ENCODE measurements at places on chromosomes 3 and 15.
A peak's percentile ranks its signal among the peaks of the same experiment; 100 is the strongest.

DNA sequence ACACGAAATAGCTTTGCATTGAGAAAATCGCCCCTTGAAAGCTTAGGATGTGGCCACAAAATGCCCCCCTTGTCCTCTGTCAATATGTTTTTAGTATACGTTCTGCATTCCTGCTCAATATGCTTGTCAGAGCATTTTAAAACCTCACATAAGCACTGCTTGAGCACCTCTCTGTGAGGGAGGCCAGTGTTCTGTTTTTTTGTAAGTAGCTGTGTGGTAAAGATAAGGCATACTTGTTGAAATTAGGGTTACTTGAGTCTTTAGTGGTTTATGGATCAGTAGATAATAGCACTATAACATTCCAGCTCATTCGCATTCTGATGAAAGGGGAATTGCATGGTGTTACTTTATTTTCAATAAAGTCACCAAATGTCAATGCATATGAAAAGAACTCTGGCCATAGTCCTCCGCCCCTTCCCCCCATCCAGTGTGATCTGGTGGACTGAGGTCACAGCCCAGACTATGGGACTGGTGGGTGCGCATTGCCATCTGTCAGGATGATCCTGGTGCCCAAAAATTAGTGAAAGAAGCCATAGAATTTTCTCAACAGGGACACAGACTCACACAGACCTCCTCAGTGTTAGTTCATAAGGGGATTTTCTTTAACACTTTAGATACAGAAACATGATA, 33.1 kb downstream of the IL1RAP start:
- DNase-seq, result no peak

GRCh38 chr3:154729741-154730140, 299.8 kb upstream of the GPR149 start:
- no peak for DNase-seq

- DNase-seq, result no peak
Observed at GRCh38 chr3:46676601-46677410, 16.7 kb downstream of the ALS2CL start.

DNA sequence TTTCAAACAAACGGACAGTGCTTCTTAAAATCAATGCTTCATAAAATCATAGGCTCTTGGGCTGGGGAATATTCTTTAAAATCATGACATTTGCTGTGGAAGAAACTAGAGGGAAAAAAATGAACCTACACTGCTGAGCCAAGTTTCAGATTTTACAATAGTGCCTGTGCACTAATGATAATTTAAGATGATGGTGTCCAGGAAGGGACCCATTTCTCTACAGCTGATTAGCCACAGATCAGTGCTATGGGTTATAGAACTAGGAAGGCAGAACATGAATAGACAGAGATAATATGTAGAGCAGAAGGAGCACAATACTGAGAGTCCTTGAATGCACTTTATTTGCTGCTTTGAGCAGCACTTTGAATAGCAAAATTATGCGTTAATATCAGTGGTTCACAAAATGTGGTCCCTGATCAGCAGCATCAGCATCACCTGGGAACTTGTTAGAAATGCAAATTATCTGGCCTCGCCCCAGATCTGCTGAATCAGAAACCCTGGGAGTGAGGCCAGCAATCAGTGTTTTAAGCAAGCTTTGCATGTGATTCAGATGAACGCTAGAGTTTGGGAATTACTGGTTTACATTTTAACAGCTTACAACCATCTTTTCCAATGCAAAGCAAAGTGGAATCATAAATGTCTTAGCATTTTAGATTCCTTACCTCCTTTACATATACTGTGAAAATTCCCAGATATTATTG, 135.8 kb upstream of the ANKRD28 start:
- no peak for DNase-seq

DNA sequence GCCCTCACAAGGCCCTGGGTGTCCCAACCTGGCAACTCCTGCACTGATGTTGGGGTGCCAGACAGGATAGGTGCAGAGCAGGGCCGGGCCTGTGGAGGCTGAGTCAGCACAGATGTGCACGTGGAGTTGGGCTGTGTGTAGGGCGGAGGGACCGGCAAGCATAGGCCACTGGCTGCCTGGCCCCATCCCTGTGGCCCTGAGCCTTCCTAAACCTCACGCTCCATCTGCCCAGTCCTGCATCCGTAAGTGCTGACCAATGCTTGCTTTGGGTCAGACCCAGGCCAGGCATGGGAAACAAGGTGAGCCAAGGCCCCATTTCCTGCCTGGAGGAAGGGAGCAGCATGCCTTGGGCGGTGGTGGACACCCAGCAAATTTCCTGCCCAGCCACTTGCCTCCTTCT, 5.8 kb upstream of the IQSEC1 start:
- DNase-seq, result no peak

DNA sequence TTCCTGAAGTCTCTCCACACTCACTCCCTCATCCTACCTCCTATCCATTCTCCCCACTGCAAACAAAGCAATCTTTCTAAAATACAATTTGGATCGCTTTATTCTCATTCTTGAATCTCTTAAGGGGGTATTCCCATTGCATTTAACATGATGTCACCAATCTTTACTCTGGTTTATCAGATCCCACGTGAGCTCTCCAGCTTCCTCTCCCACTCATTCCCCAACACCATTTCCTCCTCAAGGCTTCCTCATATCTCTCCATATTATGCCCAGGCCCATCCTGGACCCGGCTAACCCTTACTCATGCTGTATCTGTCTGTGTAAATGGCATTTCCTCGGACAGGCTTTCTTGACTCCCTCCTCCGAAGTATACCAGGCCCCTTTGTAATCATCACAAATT, 165.0 kb downstream of the CD47 start:
- no peak for DNase-seq

DNA sequence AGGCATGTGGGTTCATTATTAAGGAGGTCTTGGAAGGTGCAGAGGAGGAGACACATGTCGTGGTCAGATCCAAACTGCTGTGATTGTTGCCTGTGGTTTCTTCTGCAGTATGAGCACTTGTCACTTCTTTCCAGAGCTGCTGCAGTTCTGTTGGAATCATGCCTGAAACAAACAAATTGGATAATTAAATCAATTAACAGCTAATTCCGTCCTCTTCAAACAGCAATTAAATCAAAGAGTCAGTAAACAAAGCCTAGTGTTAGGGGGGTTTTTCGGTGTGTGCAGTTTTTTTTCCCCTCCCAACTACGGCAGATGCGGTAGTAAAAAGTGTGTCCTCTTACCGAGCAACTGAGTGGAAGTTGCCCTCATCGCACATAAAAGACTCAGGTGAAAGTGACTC, 542.2 kb downstream of the FOXP1 start:
- DNase-seq, result no peak

DNA sequence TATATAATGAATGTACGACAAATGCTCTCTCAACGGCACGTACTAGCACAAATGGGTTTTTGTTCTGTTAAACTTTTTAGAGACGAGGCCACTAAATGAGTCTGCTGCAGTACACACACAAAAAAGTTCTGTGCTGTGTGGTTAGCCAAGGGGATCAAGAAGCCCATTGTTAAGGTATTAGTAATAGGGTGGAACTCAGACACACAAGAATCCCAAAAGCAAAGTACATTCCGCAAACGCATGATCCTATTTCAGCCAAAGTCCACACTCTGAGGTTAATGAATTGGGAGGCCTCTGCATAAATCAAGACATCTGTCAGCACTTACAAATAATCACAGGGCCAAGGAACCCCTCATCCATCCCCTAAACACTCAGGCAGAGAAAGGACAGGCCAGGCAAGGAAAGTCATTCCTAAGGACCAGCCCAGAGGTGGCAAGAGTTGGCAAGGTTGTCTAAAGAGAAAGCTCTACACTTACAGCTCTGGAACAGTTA, 12.1 kb downstream of the OSBPL10 start:
- DNase-seq, result peak; percentile 99

- peak; percentile 78 for DNase-seq
Observed at GRCh38 chr3:127588806-127589577, 1.5 kb downstream of the TPRA1 start.

DNA sequence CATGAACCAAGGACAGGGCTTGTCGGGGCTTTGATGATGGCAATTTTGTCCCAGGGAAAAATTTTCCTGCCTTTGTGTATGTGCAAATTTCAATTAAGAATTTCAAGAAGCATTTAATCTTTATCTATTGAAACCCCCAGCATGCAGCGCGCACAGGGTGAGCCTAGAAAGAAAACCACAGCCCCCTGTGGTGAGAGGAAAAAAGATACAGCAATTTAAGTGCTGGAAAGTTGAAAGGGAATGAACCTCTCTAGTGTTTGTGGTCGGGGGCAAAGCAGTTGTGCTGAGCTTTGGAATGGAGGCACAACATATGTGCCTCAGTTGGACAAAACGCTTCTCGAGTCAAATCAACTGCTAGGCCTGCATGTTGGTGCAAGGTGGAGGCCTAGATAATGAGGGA, 111.8 kb upstream of the C15orf61 start:
- DNase-seq, result no peak

- peak; percentile 67 for DNase-seq
Observed at GRCh38 chr3:16070707-16071106, 103.8 kb upstream of the GALNT15 start.

GRCh38 chr15:61379005-61379404, 149.9 kb upstream of the RORA start:
- no peak for DNase-seq

GRCh38 chr3:67884345-67884744, 229.9 kb upstream of the SUCLG2 start:
- peak; percentile 4 for DNase-seq

DNA sequence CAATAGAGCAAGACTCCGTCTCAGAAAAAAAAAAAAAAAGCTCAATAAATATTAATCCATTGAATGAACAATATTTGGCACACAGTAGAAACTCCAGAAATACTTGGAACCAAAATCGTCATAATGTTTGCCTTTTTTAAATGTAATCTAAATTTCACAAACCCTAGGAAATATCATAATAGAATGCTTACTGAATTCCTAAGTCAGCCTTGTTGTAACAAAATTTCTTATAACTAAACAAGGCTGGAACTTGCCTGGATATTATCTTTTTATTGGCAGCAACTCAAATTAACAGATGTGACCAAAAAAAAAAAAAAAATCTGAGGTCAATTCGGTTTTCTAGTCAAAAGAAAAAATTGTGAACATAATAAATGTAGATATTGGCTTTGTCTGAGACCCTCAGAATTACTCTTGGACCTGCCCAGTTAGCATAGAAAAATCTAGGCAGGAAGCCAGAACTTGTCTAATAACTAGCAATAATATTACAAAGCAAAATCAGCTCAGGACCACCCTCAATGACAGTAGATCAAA, 33.3 kb downstream of the GABPB1 start:
- DNase-seq, result no peak

GRCh38 chr15:80934761-80935221, 54.8 kb downstream of the MESD start:
- peak; percentile 69 for DNase-seq

- no peak for DNase-seq
Observed at GRCh38 chr3:12339701-12340480, 51.0 kb downstream of the PPARG start.

DNA sequence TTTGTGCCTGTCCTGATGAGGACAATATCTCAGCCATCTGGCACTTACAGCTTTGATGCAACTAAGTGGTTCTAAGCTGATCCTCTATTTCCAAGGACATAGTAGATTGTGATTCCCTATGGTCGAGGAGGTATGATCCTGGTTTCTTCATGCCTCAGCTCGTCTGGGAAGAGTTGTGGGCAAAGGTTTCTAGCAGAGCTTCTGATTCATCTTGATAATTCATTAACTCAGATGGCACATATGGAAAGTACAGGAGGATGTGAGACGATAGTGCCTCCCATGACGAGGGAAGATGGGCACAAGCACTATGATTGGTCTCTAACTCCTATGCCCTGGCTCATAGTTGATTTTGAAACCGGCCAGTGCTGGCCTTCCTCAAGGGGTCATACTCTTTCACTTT, 334.2 kb upstream of the SEMA6D start:
- DNase-seq, result no peak

- no peak for DNase-seq
Observed at GRCh38 chr15:99850517-99850916, 117.3 kb upstream of the LYSMD4 start.

DNA sequence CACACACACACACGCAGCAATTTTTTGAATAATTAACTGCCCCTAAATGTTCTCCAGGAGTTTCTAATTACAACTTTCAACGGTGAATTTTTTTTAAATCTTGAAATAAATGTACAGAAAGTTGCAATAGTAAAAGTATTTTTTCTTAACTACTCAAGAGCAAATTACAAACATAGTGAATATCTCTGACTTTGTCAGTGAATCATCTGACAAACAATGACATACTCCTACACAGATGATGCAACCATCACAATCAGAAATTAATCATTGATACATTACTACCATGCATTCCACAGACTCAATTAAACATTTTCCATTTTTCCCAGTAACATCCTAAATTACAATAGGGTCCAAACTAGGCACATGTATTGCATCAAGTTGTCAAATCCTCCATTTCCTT, 597.3 kb downstream of the NAALADL2 start:
- peak; percentile 76 for DNase-seq

- DNase-seq, result no peak
Observed at GRCh38 chr15:70495991-70496599, 267.3 kb downstream of the UACA start.

GRCh38 chr15:55389264-55389607, 18.9 kb downstream of the CCPG1 start:
- peak; percentile 18 for DNase-seq

- DNase-seq, result peak; percentile 92
Observed at GRCh38 chr3:161220850-161221753, at the start of gene NMD3. TSS of gene NMD3 (plus strand) at chr3:161221311. CDS start at chr3:161222014, 703 bp downstream.

GRCh38 chr3:33975463-33975862, 177.0 kb downstream of the PDCD6IP start:
- DNase-seq, result no peak

GRCh38 chr3:43390255-43390588, 103.9 kb downstream of the SNRK start:
- no peak for DNase-seq

DNA sequence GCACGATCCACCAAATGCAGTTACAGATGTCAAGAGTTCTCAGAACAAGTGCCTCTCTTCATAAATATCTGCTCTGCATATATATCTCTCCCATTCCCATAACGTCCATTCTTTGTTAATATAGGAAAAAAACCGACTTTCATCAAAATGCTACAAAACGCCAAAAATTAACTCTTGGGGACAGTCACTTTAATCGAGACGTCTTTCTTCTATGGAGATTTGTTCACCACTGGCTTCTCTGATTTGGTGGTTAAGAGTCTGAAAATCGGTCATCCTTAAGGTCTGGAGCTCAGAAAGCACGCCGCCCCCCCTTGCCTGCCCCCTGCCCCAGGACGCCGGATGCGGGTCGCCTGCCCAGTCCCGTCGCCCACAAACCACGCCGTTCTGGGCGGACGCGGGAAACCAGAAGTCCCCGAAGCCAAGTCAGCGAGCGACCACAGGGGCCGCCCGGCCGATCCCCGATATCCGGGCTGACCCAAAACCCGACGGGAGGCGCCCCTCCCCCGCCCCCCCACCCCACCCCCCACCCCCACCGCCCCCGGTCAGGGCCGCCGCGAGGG, 252.7 kb downstream of the TJP1 start:
- no peak for DNase-seq

GRCh38 chr15:62578546-62578945, 413.5 kb upstream of the C2CD4B start:
- no peak for DNase-seq

- DNase-seq, result no peak
Observed at GRCh38 chr3:57446318-57446841, 97.8 kb downstream of the DNAH12 start.

- no peak for DNase-seq
Observed at GRCh38 chr3:172787019-172787418, 36.5 kb downstream of the ECT2 start.

GRCh38 chr15:38688761-38689160, 124.1 kb upstream of the RASGRP1 start:
- no peak for DNase-seq

All from kidney glomerular epithelial cell (primary cell).